CD4-positive, alpha-beta T cell (primary cell): ENCODE measurements at places on chromosomes 7 and 10. TPM values are rescaled to one million over a fixed set of nuclear protein-coding genes. Genes with fewer than 3 reads are reported as not detected.

Gene UPK3B
- total RNA-seq, result 2.6 TPM

Gene IFIT2
- 36.9 TPM for total RNA-seq

Gene ARHGEF5
- total RNA-seq, result 9.0 TPM

Gene RBP4
- not detected for total RNA-seq

Gene TAS2R5
- total RNA-seq, result 0.56 TPM

Gene GNAT3
- not detected for total RNA-seq

Gene LRRC4
- 1.6 TPM for total RNA-seq

Gene ZNRF2
- total RNA-seq, result 23.6 TPM

Gene SFTPA1
- not detected for total RNA-seq

Gene HTR7
- 0.08 TPM for total RNA-seq

Gene MYL10
- total RNA-seq, result not detected

Gene AQP1
- total RNA-seq, result 0.17 TPM

Gene MYOZ1
- not detected for total RNA-seq

Gene AMPH
- total RNA-seq, result not detected

- DNase-seq, result peak; percentile 33
These were observed 732 bp downstream of the FAM53B start for GRCh38 chr10:124743191-124744101.

DNA sequence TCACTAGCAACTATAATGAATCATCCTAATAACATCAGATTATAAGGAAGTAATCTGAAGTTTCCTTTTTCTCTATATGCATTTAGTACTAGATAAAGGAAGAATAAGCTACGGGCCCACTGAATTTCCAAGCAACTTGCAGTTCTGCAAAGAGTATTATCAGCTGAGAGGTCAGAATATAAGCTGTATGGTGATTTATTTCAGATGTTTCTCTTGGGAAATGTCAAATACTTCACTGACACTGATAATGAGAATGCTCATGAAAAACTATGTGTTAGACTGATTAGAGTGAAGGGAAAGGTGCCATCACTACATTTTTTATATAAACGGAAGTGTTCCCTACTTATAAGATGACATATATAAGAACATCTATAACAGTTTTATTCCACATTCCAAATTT lies 251.2 kb upstream of the HGF start:
- no peak for DNase-seq

- DNase-seq, result no peak
These were observed 240.0 kb upstream of the PPP1R3A start for GRCh38 chr7:114158854-114159253.

- no peak for DNase-seq
These were observed 96.7 kb downstream of the ZRANB1 start for GRCh38 chr10:125038637-125039036.

GRCh38 chr7:37113661-37114355 lies 334.9 kb downstream of the ELMO1 start:
- no peak for DNase-seq

- DNase-seq, result no peak
These were observed 104.7 kb downstream of the LHPP start for GRCh38 chr10:124566222-124566888.

DNA sequence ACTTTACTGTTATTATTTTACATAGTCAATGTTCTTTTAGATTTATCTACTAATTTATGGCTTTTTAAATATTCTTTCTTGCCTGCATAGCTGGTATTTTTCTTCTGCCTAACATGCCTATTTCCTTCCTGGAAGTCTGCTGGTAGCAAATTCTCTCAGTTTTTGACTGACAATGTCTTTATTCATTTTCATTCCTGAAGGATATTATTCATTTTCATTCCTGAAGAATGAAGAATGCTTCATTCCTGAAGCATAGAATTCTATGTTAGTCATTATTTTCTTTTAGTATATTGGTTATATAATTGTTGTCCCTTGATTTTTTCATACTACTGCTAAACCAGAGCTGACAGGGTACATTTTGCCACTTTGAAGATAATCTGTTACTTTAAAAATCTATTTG lies 41.8 kb downstream of the TMEM168 start:
- DNase-seq, result no peak

DNA sequence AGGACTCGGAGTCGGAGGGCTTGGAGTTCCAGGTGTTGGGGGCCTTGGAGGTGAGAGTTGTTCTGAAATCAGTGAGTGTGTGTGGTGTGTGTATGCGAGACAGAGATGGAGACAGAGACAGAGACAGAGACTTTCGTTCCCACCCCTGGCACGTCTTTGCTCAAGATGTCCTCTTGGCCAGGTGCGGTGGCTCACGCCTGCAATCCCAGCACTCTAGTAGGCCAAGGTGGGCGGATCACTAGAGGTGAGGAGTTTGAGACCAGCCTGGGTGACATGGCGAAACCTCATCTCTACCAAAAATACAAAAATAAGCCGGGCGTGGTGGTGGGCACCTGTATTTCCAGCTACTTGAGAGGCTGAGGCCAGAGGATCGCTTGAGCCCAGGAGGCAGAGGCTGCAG lies 20.0 kb upstream of the LIMK1 start:
- no peak for DNase-seq

GRCh38 chr7:30093420-30093952 lies 41.3 kb upstream of the MTURN start:
- no peak for DNase-seq

DNA sequence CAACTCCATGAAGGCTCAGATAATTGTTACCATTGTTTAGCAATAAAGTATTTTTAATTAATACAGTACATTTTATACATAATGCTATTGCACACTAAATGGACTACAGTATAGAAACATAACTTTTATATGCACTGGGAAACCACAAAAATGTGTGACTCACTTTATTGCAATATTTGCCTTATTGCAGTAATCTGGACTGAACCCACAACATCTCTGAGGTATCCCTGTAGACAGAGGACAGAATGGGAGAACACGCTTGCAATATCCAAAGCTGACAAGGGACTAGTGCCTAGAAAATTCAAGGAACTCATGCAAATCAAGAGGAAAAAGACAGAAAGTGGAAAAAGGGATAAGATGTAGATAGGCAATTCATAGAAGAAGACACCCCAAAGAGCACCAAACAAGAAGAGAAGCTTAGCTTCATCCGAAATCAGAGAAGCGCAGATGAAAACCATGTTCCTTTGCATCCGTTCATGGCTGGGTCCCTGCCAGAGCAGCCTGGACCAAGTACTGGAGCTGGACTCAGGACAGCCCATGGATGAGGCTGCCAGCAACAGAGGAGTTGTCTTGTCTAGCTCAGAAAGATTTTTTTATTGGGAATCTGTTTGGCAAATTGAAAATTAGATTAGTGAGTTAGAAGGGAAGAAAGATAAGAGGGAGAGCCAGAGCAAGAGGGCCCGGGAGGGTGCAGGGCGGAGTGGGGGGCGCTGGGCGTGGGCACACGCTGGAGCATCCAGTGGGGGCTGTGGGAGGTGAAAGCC lies 16.0 kb upstream of the GALNTL5 start:
- DNase-seq, result no peak

DNA sequence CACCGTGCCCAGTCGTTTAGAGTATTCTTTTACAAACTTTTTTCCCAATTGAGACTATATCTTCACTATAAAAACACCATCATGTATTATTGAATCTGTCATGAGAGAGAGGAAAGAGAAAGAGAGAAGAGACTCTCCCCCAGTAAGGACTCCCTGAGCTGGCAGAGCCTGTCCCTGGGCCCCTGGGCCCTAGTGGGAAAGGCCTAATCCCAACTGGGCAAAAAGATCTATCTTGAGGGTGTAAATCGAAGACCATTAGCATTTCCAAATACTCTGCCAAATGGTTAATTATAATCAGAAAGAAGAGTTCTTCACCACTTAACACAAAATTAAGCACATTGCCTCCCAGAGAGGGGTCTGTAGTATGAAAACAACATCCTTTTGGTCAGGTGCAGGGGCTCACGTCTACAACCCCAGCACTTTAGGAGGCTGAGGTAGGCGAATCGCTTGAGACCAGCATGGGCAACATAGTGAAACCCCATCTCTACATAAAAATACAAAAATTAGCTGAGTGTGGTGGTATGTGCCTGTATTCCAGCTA lies 108.2 kb downstream of the SKIDA1 start:
- DNase-seq, result no peak

DNA sequence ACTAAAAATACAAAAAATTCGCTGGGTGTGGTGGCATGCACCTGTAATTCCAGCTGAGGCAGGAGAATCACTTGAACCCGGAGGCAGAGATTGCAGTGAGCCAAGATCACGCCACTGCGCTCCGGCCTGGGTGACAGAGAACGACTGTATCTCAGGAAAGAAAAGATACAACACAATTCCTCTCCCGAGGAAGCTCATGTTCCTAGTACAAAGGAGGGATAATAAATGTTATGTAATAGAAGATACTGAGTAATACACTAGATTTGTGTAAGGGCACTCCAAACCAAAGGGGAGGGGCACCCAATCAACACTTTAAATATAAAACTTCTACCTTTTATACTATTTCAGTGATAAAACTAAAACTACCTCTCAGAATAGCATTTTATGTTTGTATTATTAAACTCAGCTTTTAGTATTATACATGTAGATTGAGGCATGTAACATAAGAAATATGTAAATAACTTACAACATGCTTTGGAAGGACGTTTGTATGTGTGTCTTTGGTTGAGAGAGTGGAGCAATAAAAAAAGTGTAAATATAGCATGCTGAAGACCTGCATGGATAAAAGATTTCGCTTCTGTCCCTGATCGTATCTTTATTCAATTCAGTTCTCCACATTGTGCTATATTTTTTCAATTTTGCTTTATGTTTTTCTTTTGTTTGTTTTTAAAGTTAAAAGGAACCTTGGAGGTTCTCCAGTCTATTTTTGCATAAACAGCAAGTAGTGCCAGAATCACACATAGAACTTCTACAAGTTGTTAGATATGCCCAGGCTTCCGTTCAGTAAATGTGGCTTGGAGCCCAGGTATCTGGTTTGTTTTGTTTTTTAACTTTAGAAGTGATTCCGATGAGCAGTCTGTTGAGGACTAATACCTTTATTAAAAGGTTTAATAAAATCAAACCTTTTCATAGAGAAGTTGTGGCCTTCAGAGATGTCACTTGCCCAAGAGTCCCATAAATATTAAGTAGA lies 71.9 kb downstream of the WAC start:
- no peak for DNase-seq

DNA sequence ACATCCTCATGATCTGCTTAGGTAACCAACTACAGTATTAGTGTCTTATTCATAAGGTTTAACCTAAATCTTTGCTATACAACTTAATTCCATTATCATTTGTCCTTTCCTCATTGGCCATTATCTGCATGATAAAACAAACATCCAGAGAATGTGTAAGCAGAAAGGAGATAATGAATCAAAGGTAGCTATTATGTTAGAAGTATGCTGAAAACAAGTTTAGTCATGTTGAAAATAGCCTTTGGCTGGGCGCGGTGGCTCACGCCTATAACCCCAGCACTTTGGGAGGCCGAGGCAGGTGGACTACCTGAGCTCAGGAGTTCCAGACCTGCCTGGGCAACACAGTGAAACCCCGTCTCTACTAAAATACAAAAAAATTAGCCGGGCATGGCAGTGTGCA lies 78.2 kb downstream of the NT5C2 start:
- no peak for DNase-seq

DNA sequence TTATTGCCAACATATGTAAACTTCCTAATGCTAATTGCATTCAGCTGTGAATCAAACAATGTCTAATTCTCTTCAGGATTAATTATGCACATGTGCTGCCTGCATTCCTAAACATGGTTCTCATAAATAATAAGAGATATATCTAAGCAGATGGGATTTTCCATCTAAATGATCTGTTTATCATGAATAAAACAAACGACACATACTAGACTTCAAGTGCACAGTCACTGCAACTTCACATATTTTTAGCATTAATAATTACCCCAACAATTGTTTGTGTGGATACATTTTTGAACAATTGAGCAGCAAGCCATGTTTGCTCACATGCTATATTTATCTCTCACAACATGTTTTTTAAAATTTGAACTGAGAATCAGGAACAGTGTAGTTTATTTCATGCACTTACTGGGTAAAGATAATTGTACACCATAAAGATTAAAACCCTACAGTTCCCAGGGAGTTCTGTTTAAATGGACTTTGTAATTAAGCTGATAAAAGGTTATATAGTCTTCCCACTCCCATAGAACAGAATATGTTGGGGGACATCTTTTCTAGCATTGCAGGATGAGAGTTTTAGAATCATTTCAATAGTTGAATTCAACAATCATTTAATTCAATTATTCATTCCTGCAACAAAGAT lies 378.5 kb downstream of the MDFIC start:
- DNase-seq, result no peak

DNA sequence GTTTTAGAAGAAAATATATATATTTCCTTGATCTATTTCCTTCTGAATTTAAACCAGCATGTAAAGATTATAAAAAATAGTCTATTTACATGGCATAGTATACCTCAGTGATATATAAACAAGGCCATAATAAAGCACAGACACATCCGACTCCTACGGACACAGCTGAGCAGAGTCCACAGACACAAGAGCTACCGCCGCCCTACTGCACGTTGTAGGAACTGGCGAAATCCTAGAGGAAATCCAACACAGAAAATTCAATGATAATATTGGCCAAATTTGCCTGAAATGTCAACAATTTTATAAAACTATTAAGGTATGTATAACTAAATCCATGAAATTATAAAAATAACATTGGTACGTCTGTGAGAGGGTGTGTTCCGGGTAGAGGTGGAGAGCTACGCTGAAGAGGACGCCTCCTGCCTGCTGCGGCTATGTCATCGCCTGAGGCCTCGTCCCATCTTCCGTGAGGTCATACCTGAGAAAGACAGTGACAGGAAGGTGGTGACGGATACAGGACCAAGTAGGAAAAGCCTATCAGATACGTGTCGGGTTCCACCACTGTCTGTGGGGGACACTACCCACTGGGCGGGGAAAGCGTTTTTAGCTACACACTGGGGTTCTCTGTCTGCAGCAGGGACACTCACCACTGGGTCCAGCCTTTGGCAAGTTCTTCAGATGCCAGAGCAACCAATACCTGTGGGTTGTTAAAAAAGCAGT lies 29.3 kb upstream of the NCAPG2 start:
- no peak for DNase-seq

- DNase-seq, result no peak
These were observed 101.6 kb upstream of the GJD4 start for GRCh38 chr10:35503578-35503977.

DNA sequence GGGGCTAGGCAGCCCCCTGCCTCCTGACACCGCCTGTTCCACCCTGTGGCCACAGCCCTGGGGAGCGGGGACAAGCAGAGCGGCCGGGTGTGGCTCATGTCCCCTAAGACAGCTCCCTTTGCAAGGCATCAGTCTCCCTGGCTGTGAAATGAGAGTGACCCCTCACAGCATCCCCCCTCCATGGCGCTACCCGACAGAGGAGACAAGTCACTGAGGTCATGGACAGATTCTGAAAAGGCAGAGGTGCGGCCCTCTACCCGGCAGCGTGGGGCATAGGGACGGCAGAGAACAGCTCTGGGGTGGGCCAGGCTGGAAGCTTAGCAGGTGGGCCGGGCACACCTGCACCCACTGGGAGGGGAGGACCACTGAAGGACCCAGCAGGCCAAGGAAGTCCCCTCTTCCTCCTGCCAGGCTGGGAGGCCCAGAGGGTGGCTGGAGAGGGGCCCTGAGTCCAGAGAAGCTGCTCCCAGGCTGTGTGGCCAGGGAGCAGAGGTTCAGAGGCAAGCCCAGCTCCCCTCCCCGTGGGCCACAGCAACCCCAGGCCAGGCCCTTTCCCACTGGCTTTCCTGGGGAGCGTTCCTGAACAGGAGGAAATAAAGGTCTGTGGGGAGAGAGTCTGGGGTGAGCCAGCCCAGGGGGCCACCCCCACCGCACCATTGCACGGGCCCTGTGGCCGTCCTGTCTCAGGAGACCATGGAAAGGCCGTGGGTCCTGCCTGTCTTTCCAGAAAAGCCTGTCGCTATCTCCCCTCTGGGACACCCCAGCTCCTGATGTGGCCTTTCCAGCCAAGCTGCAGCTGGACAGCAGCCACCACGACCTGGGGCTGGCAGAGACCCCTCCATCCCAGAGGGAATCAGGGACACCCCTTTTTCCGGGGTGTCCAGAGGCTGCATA lies 1.7 kb downstream of the ADAP1 start:
- no peak for DNase-seq
